Upper lobe of right lung (tissue), 1 donor: ENCODE measurements at places on chromosomes 1 and 21.

DNA sequence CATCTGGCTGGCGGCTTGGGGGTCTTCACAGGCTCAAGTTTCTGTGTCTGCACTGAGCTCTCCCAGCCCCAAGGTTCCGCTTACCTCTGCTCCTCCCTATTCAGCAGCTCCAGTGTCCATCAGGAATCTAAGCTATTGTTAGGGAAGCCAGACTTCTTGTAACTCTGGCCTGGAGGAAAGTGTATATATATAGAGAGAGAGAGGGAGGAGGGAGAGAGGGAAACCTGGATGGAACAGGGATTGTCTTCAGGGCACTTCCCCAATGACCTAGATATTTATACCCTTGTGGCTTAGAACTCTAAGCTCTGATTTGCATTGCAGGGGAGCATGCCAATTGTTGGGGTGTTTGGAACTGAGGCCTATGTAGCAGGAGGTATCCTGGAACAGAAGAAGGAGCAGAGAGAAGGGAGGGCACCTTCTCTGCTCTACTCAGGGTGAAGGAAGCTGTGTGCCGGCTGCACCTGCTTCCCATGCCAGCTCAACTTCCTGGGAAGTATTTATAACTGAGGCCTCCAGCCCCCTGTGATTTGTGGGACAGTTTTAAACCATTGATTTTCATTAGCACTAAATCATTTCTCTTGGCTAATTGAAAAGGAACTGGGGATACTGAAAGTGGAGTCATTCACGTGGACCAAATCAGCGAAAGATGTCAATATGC lies 70.9 kb downstream of the NAV1 start:
- DNase-seq: no peak

GRCh38 chr1:153774780-153775457 lies at the start of gene SLC27A3:
Gene SLC27A3 (plus strand): TSS chr1:153775407. CDS start chr1:153775498, 91 bp downstream.
- peak; percentile 93 for DNase-seq

- no peak for DNase-seq
Observed at GRCh38 chr1:50098591-50099021, 10.1 kb upstream of the ELAVL4 start.

DNA sequence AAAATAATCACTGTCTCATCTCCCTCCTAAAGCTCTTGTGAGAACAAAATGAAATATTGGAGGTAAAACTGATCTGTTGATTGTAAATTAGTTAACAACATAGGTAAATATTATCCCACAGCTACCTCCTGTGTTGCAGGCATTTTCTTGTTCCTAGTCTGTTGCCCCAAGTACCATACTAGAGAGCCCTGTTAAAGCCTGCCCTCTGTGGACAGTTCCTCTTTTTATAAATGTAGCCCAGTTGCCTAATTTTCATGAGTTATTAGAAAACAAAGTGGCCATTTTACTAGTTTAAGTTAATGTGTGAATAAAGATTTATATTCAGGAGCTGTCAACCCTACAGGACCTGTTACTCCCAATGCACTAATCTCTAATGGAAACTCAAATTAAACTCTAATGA lies 180.0 kb upstream of the KCND3 start:
- no peak for DNase-seq

GRCh38 chr1:221575605-221576004 lies 166.3 kb downstream of the DUSP10 start:
- no peak for DNase-seq

GRCh38 chr1:50720457-50721053 lies 239.5 kb downstream of the FAF1 start:
- no peak for DNase-seq

- no peak for DNase-seq
Observed at GRCh38 chr1:65077369-65077768, 70.6 kb upstream of the AK4 start.

DNA sequence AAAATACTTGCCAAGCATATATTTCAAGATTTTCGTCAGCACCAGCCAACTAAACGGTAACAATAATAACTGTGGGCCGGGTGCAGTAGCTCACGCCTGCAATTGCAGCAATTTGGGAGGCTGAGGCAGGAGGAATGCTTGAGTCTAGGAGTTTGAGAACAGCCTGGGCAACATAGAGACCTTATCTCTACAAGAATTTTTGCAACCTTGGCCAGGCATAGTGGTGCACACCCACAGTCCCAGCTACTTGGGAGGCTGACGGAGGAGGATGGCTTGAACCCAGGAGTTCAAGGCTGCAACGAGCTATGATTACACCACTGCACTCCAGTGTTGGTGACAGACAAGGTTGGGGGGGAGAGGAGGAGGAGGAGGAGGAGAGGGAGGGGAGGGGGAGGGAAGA lies 145.0 kb upstream of the TIAM1 start:
- DNase-seq: no peak

- peak; percentile 82 for DNase-seq
Observed at GRCh38 chr1:167629681-167630567, at the start of gene RCSD1. Gene RCSD1 (plus strand): TSS chr1:167630232. CDS start chr1:167630424, 192 bp downstream.

- DNase-seq: no peak
Observed at GRCh38 chr1:175116903-175117302, 49.3 kb downstream of the TNN start.

DNA sequence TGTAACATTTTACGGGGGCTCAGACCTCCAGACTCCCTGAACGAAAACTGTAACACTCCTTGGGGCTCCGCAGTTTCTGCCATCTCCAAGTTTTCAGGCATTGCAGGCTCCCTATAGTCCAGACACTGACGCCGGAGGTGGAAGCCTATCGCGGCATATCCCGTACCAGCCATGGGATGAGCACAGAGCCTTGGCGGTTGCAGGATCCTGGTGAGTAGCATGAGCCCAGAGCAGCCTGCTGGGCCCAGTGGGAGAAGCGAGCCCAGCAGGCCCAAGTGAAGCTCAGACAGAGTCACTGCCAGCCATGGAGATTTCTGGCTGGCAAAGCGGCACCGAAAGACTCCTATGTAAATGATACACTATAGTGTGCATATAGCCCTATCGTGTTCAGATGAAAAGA lies 446.8 kb downstream of the COL11A1 start:
- no peak for DNase-seq

- no peak for DNase-seq
Observed at GRCh38 chr1:93567255-93567918, 114.2 kb downstream of the BCAR3 start.

DNA sequence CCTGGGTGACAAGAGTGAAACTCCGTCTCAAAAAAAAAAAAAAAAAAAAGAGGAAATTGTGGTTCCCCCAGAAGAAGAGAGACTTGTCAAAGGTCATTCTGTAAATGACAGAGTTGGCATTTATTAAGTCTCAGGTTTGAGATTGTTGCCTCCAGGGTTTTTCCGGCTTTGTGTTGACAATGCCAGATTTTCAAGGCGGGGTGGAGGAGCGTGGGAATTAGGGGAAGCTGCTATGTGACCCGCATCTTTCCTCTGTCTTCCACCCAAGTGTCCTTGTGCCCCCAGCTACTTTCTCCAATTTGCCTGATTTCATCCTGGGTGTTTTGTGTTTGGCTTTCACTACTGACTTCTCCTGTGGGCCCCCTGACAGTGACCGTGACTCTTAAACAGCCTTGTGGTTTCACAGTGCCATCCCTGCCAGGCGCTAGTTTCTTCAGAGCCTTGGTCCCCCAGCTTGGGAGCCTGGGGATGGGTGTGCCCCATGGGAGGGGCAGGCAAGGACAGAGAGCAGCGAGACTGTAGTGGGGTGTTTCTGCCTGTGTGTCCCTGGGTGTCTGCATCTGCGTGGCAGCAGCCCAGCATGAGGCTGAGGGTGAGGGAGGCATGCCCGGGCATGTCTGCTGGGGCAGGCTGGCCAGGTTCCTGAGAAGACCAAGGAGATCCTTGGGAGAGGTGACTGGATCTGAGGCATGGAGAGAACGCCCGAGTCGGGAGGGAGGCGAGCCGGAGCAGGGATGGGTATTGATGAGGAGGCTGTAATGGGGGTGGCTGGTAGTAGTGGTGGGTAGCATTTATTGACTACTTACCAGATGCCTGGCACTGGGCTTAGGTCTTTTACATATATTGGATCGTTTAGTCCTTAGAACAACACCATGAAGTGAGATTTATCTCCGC lies 46.3 kb downstream of the IER5 start:
- peak; percentile 84 for DNase-seq
